D341Med (cell line): ENCODE measurements at places on chromosomes 4 and X.

- no peak for DNase-seq
Measured at GRCh38 chr4:6761649-6762615, 20.6 kb upstream of the KIAA0232 start.

DNA sequence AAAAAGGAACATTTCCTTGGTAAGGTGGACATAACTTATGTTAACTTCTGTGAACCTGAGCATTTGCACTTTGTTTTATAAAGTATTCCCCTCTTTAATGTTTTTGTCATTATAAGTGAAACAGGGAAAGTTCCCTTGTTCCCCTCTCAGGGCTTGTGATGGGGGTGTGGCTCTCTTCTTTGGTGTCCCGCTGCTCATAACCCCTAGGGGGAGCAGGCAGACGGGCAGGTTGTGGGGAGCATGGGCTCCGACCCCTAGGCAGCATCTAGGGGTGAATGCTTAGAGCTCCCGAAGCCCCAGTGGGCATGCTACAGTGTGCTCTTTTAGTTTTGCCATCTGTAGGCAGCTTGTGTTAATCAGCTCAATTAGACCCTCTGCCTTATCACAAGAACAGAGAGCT is 200.4 kb downstream of the DACH2 start:
- no peak for DNase-seq

- no peak for DNase-seq
Measured at GRCh38 chrX:17052210-17052609, 105.8 kb downstream of the REPS2 start.

DNA sequence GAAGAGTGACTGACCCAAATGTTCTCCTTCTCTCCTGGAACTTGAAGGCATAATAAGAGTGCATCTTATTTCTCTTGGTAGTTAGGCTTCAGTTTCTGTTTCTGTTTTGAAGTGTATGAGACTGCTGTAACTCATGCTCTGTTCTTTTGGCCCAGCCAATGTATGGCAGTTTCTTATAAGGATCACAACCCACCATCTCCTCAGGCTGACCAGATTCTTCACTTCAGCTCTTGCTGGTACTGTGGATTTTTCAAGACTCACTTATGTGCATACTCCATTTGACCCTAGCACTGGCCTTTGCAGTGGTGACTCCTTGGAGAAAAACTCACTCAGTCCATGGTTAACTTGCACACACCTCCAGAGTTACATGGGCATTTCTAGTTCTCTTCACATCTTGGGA is 9.6 kb upstream of the YTHDC1 start:
- no peak for DNase-seq

- no peak for DNase-seq
Measured at GRCh38 chr4:3374011-3374645, 67.6 kb upstream of the HGFAC start.

DNA sequence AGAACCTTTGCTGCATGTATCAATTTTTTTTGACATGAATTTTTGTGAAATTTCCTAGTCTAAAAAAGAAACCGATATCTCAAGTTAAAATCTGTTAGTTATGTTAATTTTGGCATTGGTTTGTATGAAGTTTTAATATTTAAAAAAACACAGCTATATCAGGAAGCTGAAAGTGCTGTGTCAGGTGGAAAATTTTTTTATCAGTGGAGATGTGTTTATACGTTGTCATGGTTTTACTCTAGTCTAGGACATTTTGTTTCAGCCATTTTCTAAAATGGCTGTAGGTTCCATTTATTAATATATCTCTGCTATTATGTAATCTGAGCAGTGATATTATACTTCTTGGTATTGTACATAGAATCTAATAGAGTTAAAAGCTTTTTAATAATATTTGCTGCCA is 34.2 kb downstream of the OCRL start:
- DNase-seq = no peak

GRCh38 chr4:69775321-69775867 is 15.0 kb upstream of the SULT1B1 start:
- DNase-seq = no peak

DNA sequence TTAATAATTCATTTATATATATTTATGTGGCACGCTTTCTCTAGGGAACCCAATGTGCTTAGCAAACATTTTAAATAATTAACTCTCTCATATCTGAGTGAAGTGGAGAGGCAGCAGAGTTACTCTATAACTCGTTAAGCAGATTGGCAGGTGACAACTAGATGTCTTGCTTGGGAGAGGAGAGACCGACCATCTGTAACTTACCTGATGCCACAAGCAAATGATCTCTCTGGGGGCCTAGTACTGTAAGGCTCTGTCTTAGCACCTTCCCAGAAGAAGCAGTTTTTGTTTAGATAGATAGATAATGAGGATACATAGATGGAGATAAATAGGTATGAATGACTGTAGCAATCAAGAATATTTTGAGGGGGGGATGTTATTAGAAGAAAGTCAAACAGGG is 11.9 kb upstream of the SEL1L3 start:
- no peak for DNase-seq
